RPMI7951 (cell line): ENCODE measurements at places on chromosomes 12 and 14. TPM values are rescaled to one million over a fixed set of nuclear protein-coding genes. Genes with fewer than 3 reads are reported as not detected.

The ABHD12B gene
- 0.12 TPM in 1 of 2 replicates, not detected in the other for total RNA-seq

The PTHLH gene
- total RNA-seq: 0.84 and 0.88 TPM in 2 replicates

The HHIPL1 gene
- 0.24 and 0.49 TPM in 2 replicates for total RNA-seq

GRCh38 chr14:95490727-95491451 is 25.6 kb downstream of the SYNE3 start:
- DNase-seq: peak; percentile 34

DNA sequence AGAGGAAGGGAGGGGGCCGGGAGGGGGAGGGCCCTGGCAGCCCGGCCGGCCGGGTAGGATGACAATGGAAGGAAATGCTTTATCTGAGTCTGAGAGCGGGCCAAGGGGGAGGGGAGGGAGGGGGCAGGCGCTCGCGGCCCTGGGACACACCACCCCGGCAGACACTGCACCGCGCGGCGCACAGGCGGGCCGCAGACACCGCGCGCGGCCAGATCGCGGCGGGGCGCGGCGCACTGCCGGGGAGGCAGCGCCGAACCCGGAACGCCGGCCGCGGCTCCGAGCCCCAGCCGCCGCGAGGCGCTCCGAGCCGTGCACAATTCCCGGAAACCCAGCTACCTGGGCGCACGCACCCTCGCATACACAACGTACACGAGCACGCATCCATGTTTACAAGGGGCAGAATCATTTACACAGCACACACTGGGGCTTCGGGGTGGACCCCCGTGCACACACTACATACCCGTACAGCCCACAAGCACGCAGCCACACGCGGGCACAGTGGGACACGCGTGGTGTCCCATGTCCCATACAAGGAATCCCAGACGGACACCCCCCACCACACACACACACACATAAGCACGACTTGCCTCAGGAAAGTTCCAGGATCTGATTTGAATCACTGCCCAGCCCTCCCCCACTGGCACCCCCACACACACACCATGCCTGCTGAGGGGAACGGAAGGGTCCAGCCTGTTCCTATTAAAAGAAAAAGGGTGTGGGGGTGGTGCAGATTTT is at the start of gene HDAC7:
HDAC7 (minus strand) TSS at position 8 of the 735 bp plus-strand sequence. CDS start 118 bp downstream, outside the sequence.
- DNase-seq: peak; percentile 85

- DNase-seq: no peak
These were observed 99.8 kb downstream of the GPR65 start for GRCh38 chr14:88104710-88105109.

DNA sequence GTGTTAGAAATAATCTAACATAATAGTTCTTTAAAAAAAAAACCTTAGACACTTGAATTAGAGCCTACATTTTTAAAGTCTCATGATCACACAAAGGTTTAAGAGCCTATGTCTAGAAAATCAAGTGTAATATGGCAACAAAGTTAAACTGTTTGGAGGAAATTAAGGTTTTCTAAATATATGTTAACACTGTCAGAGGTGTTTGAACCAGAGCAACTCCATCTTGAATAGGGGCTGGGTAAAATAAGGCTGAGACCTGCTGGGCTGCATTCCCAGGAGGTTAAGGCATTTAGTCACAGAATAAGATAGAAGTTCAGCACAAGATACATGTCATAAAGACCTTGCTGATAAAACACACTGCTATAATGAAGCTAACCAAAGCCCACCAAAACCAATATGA is 12.4 kb downstream of the CPNE8 start:
- no peak for DNase-seq

- DNase-seq: peak; percentile 92
These were observed at the start of gene SRSF9 for GRCh38 chr12:120469450-120470149. SRSF9 (minus strand) TSS chr12:120469748; CDS start chr12:120469609, 139 bp downstream.

- peak; percentile 80 for DNase-seq
These were observed 1.4 kb downstream of the BAZ1A start for GRCh38 chr14:34873589-34874385.

DNA sequence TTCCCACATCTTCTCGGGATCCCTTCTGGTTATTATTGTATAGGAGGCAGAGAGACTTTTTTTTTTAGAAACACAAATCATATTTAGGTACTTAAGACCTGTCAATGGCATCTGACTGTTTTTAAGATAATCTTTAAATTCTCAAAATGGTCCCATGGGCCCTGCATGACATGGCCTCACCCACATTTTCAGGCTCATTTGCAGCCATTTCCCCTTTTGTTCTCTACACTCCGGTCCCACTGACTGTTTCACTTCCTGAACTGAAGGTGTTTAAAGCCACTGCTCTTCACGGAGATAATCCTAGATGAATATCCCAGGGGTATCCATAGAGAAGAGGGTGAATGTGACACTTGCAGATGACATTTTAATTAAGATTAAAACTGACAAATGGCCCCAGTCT is 12.3 kb upstream of the C12orf71 start:
- DNase-seq: no peak
